ENCODE measurements at places on chromosomes 2 and 18.

DNA sequence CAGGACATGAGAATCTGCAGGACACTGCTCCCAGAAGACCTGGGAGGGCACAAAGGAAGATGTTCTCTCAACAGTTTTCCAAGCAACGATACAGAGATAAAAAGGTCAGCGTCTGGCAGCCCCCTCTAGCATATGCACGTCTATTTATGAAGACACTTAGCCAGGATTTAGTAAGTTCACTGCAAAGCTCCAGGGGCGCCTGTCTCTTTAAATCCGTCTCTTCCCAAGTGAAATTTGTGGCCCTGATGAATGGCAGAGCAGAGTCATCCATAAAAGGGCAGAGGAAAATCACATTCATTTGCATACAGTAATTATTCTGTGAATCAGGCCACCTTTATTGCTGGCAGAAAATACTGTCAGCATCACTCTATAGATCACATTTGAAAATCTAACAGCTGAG lies 390.9 kb upstream of the SMIM21 start:
- DNase-seq = no peak

DNA sequence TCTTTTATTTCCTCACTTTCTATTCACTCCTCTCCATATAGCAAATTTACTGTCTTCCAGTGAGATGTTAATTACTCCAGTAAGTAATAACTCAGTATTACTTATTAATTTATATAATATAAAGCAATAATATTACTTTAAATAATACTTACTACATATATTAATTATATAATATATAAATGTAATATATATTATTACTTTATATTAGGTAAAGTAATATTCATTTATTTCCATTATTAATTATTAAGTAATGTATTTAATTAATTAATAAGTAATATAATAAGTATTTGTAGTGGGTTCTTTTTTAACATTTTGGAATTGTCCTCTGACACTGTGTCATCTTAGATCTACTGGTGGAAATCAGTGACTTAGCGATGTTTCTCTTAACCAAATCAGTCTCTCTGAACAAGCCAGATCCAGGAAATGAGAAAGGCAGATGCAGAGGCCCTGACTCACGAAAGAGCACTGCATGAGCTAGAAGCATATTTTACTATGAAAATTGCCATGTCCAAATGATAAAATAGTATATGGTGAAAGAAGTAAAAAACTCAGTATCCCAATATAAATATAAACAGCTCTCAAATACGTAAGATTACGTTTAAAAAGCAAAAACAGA lies 115.9 kb downstream of the DSEL start:
- no peak for DNase-seq

DNA sequence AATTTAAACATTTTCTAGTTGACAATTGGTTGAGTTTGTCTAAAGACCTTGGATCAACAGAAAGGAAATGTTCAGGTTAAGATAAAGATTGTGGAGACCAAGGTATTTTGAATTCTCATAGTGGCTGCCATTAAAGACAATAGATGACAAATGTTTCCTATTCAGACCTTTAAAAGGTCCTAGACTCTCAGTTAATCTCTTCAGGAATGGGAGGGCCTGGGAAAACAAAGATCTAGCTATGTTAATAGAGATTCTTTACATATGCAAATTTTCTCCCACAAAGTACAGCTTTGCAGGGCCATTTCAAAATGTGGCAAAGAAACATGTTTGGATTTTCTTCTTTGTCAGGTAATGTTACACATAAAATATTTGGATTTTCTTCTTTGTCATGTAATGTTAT lies 403.9 kb downstream of the SPAG16 start:
- no peak for DNase-seq

DNA sequence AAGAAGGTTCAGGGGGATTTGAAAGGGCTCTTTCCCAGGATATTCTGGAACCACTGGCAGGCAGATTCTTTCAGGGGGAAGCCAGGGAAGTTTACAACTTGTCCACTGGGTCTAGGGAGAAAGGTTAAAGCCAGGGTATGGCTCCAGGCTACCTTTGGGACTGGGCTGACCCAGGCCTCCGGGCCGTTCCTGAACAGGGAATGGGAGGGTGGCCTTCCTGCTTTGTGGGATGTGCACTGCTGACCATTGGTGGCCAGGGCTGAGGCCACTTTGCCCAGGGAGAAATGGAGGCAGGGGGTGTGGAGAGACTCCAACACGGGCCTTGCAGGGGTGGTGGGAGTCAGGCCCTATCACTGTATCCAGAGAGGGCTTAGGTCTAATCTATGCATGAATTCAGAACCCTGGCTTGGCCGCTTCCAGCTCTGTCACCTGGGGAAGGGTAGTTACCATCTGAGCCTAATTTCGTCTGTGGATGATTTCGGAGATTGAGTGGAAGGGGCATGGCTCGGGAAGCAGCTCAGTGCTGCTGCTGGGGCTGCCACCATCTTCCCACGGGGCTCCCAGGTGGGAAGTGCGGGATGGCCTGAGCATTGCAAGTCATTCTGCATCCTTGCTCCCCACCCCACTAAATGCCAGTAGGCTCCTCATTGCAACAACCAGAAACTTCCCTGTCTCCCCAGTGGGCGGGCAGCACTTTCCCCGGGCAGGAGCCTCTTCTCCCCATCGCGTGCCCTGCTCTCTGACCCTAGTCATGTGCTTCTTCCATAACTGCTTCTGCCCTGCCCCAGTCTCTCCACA lies 57.1 kb upstream of the OTOF start:
- no peak for DNase-seq

GRCh38 chr2:150695451-150696135 lies 208.1 kb upstream of the RND3 start:
- DNase-seq = no peak

DNA sequence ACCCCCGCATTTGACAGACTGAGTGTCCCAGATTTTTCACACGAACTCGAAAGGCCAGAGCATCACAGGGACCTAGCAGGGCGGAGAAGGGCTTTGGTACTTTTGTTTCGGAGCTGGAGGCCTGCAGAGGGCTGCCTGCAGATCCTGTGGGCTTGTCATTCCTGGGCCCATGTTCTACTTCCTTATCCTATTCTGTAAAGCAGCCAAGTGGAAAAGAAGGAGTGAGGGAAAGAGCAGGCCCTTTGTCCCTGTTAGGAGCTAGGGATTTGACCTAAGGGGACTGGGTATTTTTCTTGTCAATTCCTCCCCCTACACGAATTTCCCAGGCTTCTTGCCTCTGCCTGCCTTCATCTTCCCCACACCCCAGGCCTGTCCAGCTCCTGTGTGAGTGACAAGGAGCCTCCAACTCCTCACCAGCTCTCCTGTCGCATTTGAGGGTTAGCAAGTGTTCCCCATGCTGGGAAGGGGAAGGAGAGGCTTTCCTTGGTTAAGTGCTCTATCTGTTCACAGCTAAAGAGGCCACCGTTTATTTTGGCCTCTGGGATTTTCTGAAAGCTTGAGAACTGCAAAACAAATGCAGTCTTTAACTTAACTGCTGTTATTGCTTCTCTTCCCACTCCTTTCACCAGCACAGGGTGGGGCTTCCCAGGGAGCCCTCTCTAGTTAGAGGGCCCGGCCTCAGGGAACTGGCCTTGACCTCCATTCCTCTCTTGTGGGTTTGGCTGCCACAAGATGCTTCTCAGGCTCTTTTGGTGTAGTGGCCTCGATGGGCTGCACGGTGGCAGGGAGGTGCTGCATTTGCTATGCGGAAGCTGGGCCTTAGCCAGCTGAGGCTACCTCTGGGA lies 61.2 kb downstream of the SGPP2 start:
- no peak for DNase-seq

- no peak for DNase-seq
Measured at GRCh38 chr2:235265348-235265965, 228.4 kb upstream of the AGAP1 start.

- no peak for DNase-seq
Measured at GRCh38 chr2:2764739-2765138, 433.7 kb upstream of the MYT1L start.

- DNase-seq = no peak
Measured at GRCh38 chr2:121095257-121096080, 189.5 kb downstream of the TFCP2L1 start.

- no peak for DNase-seq
Measured at GRCh38 chr18:77268456-77268855, 18.8 kb downstream of the GALR1 start.

DNA sequence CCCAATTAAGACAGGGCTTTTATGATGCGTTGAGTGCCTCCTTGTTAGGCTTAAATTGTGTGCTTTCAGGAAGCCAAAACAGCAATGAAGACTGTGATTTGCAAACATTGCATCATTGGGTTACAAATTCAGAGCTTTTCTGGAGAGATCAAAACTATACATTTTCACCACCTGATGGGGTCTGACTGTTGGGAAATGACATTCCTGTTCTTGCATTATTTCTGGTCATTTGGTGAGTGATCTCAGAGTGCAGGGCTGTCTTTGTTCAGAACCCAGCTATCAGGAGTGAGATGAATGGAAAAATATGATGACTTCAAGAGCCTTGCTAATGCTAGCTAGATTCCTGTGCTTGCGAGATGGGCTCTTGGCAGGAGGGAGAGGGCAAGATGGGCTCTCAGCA lies 39.1 kb downstream of the SH3RF3 start:
- no peak for DNase-seq

- no peak for DNase-seq
Measured at GRCh38 chr2:28620291-28620793, 124.5 kb downstream of the PLB1 start.

- no peak for DNase-seq
Measured at GRCh38 chr2:50347358-50348044, 684.4 kb downstream of the NRXN1 start.

DNA sequence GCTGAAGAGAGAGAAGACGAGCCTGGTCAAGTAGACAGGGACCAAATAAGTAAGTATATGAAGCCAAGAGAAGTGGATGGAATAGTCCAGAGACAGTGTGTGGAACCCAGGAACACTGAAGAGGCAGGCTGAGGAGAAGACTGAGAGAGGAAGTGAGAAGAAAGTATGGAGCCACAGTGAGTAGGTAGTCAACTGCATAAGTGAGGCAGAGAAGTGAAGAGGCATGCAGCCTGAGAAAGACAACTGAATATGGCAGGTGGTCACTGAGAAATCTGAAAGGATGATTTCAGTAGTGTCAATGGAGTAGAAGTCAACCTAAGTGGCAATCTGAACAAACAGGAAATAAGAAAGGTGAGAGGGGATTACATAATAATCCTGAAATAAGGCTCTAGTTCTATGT lies 55.4 kb downstream of the CWC22 start:
- DNase-seq = no peak

DNA sequence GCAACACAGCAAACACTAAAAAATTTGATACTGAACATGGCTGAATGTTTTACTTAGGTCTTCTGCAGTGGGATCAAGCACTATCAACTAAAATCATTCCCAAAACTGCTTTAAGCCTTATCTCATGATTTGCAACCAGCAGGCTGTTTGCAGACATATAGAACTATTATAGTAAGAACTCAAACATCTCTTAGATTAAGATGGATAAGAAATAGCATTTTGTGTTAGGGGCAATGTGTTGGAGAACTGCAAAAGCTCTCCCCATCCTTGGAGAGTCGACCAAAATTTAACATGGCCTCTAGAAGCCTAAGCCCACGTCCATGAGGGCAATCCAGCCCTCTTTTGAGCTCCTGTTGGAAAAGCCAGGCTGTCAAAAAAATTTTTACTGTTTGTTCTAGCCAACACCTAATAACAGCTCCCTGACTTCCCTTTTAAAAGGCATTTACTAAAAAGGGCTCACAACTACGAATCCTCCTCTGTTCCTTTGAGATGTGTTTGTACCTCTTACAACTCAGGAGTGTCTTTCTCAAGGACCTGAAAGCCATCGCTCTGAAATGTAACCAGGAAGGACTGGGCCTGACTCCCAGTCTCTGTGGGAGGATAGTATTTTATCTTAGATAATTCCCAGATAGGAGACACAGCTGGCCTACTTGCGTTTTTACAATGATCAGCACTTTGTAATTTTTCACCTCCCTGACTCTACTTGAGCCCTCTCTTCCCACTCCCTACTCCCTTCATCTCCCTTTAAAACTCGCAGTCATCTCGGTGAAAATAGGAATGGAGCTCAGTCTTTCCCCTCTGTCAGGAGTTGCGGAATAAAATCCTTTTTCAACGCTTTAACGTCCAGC lies 1.4 kb downstream of the KRCC1 start:
- DNase-seq = no peak

DNA sequence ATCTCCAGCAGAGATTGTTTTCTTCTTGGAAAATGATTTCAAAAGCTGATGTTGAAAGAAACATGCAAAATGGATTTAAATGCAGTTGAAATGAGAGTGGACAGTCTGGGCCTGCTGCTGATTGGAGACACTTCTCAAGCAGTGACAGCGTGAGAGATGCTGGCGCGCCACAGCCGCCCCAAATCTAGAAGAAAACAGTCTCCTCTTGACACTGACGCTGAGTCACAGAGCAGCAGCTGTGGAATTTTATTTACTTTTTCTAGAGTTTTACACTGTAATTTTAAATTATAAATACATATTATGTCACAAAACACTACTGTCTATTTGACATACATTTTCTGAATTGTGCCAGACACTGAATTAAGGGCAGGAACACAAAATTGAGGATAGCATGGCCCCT lies 121.8 kb upstream of the TMEM200C start:
- no peak for DNase-seq

DNA sequence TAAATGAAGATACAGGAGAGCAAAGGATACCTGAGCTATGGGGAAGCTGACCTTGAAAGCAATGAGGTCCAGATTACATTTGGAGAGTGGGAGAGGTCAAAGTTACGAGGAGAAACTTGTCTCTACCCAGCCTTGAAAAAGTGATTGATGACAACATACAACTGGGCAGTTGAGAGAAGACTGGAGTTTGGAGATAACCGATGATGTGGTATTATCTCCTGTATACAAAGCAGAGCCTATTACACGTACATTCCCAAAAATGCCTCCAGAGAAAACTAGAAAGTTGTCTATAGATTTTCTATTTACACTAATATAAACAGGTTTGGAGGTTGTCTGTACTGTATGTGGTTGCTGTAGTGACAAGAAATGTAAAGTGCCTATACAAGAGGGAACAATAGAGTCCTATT lies 28.3 kb downstream of the ARL5A start:
- no peak for DNase-seq

DNA sequence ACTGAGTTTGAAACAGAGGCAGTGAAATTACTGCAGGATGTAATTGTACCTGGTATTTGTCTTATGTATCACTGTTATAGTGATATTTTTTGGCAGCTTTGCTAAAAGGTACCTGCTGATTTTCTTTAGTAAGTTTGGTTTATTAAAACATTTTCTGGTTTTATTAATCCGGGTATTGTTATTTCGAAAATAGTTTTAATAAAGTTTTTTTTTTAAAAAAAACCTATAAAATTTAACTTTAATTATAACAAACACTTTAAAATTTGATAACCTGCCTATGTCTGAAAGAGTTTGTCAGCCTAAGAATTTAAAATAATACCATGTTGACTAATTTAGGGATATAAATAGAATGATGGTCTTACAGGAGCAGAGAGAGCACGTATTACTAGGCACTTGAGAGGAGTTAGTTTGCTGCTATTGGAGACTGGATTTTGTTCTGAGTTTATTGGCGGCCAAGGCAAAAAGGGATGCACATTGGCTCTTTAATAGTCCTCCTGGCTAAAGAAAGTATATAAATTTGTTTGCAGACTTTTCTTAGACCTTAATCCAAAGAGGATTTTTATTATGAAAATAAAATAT lies 12.1 kb downstream of the EHBP1 start:
- no peak for DNase-seq

- DNase-seq = no peak
Measured at GRCh38 chr2:240619506-240620148, 5.7 kb upstream of the GPR35 start.

- DNase-seq = no peak
Measured at GRCh38 chr2:48750128-48750739, 5.3 kb downstream of the LHCGR start.

GRCh38 chr2:28250006-28250405 lies 142.7 kb upstream of the FOSL2 start:
- no peak for DNase-seq

Measured in effector memory CD4-positive, alpha-beta T cell (primary cell).